Stimulated activated CD4-positive, alpha-beta T cell treated with anti-CD3 and anti-CD28 coated beads, Interleukin-15, amount 100 ng/mL, for 1 hour (primary cell): ENCODE measurements at places on chromosomes 3 and 15.

GRCh38 chr3:52793702-52794611 lies 639 bp upstream of the ITIH3 start:
- no peak for DNase-seq

DNA sequence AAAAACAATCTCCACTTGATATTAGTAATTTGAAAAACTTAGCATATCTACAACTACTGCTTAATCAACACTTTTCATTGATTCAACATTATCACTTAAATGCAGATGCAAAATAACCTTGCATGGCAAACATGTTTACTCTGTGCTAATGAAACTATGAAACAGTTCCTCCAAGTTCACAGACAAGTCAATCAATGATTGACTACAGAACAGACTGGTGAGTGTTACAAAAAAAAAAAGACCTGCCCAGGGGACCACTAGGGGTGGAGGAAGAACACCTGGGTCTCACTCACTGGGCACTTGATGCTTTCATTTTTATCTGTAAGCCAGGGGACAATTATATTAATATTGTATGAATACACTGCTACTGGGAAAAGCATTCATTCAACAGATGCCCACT lies 4.3 kb upstream of the NR2C2 start:
- no peak for DNase-seq

DNA sequence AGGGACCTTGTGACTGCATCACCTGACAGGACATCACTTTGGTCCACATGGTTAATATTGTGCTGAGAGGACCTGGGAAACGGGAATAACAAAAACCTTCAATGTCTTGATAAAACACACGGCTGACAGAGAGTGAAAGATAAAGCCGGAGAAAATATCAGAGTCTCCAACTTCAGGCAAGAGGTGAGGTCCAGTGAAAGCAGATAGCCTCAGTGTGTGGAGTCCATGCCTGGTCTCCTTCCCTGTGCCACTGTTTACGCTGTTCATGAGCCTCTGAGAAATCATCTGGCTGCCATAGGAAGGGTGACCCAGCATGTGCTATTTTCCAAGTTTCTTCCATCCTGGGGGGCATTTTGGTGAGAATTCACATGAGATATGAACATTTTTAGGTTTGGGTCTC lies 39.8 kb downstream of the CCR3 start:
- DNase-seq = no peak

GRCh38 chr3:158568784-158569183 lies 2.2 kb upstream of the MLF1 start:
- DNase-seq = no peak

DNA sequence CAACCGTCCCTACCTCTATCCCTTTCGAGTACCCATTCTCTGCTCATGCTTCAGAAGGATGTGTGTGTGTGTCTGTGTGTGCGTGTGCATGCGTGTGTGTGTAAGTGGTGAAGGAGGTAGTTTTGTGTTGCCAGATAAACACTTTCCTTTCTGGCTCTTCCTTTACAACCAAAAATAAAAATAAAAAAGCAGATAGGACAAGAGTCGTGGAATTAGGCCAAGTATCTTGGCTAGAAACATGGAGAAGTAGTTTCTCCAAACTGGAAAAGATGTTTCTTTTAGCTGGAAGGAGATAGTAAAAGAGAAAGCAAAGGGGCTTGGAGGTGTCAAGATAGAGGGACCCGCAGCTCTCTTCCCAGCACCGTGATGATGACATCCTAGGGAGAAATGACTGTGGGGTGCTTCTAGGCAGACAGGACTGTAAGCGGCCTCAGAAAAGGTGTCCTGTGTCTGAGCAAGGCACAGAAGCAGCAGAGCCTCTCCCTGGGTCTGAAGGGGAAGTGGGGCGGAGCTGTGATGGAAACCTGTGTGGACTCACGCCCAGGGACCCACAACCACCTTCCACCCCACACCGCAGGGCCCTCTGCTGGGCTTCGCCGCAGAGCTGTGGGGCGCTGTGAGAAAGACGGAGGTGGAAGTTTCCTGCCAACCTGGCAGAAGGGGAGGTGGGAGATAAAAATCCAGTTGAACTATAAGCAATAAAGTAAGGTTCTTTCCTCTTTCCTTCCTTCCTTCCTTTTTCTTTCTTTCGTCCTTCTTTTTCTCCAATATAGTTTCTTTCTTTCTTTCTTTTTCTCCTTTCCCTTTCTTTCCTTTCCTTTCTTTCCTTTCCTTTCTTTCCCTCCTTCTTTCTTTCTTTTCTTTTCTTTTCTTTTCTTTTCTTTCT lies 35.3 kb downstream of the MUC20 start:
- DNase-seq = no peak
